ENCODE measurements at places on chromosomes 1 and 21. TPM values are rescaled to one million over a fixed set of nuclear protein-coding genes. Genes with fewer than 3 reads are reported as not detected.

Gene SLAMF1
- polyA plus RNA-seq = 0.68 TPM

Gene BATF3
- polyA plus RNA-seq = 1.1 TPM

Gene SGIP1
- 1.5 TPM for polyA plus RNA-seq

Gene POU3F1
- not detected for polyA plus RNA-seq
